COR-L47 (cell line): ENCODE measurements at places on chromosomes 1 and 21.

DNA sequence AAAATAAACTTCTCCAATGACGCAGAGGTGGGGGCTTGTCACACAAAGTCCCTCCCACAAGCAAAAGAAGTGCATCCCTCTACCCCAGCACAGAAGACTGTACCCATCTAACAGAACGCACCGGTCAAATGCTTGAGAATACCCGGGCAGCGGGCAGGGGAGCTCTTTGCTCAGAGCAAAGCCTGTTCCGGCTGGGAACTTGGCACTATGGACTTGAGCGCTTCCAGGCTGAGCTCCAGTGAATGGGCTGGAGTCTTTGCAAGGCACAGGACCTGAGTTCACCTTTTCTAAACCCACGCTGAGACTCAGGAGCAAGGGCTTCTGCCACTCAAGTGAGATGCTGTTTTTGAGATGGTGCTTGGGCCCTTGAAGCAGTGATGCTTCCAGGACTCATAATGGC lies 20.3 kb downstream of the RHBG start:
- no peak for DNase-seq

GRCh38 chr1:116571215-116571919 lies 541 bp upstream of the CD58 start:
- DNase-seq, result no peak

GRCh38 chr1:22868331-22868730 lies 104.3 kb downstream of the LACTBL1 start:
- no peak for DNase-seq

DNA sequence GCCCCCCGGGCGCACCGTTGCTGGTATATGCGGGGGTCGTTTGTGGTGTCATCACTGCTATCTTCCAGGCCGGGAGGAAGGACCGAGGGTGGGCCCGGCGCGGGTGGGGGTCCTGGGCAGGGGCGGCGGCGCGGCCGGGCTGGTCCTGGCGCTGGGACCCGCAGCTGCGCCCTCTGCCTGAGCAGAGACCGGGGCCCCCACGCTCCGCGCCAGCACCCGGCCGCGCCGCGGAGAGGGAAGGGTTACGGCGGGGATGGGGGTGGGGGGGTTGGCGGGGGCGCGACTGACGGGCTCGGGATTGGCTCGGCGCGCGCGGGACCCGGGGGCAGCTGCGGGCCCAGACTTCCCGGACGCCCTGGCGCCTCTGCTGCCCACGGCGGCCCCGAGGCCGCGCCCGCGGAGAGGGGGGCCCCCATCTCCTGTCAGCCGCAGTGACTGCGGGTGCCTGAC lies 13.8 kb upstream of the SAMD11 start:
- DNase-seq, result no peak

- DNase-seq, result no peak
Measured at GRCh38 chr1:227794817-227795192, 20.7 kb upstream of the PRSS38 start.
